ENCODE measurements at places on chromosomes 16 and 17.

GRCh38 chr17:35915153-35915964 is 15.2 kb downstream of the RDM1 start:
- no peak for DNase-seq

- DNase-seq: no peak
Observed at GRCh38 chr16:81394966-81395655, 49.5 kb upstream of the CMIP start.

DNA sequence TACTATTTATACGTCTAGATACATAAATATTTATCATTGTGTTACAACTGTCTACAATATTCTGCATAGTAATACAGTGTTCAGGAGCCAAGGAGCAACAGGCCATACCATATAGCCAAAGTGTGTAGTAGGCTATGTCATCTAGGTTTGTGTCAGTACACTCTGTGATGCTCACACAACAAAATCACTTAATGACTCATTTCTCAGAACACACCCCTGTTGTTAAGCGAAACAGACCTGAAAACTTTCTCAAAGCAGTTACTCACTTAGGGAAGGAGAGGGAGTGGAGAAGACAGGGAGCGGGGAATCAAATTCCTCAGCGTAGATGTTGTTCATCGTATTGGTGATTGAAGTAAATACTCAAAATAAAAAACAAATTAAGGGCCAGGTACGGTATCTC is 269.5 kb downstream of the STX8 start:
- DNase-seq: no peak

GRCh38 chr16:2854700-2855309 is 3.2 kb downstream of the PRSS22 start:
- no peak for DNase-seq

DNA sequence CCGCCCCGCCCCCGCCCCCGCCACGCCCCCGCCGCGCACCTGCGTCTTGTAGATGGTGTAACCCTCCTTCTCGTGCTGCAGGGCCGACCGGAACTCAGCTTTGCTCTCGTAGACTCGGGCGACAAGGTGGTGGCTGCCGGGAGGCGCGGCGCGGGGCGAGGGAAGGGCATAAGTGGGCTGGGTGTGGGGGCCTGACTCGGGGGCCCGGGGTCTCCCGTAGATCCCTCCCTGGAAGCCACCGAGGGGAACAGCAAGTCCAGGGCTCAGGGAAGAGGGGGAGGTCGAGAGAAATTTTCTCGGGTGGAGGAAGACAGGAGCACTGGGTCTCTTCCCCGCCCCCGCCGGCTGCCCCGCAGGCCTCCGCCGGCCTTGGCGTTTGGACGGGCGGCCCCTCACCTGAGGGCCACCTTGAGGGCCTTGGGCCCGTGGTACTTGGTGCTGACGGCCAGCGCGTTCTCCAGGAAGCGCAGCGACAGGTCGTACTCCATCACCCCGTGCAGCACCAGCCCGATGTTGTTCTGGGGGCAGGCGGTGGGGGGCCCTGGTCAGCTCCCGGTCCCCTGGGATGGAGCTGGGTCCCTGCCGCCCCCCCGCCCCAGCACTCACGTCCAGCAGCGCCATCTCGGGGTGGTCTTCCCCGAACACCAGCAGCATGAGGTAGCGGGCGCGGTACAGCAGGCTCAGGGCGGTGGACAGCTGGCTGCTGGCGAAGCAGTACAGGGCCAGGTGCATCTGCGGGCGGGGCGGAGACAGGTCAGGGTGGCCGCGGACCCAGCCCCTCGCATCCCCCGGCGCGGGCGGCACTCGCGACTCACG is 19.4 kb downstream of the CLUH start:
- no peak for DNase-seq

GRCh38 chr17:82287868-82288801 is 14.6 kb upstream of the CSNK1D start:
- no peak for DNase-seq

GRCh38 chr17:46742565-46743270 is 75.8 kb downstream of the WNT3 start:
- DNase-seq: peak; percentile 52

DNA sequence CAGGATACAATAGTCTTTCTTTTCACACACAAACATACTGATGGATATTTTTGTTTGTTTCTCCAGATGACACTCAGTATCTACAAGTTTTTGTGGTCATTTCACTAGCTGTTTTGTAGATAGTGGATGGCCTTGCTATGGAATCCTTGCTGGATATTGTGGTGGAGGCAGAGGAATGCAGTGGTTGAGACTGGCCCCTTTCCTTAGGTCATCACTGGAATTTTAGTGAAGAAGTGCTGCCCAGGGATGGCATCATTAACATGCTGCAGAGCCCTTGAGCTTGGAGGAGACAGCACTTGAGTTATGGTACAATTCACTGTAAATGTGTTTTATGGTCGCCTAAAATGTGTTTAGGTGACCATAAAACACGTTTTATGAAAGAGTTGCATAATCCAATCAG is 455.9 kb upstream of the HSBP1 start:
- peak; percentile 63 for DNase-seq

- no peak for DNase-seq
Observed at GRCh38 chr17:18944646-18945045, 7.3 kb upstream of the SLC5A10 start.
